Anterior cingulate cortex (tissue), 58 donors: ENCODE measurements at places on chromosomes 2 and 18.

- no peak for DNase-seq
Measured at GRCh38 chr18:65587491-65587890, 163.3 kb upstream of the CDH7 start.

DNA sequence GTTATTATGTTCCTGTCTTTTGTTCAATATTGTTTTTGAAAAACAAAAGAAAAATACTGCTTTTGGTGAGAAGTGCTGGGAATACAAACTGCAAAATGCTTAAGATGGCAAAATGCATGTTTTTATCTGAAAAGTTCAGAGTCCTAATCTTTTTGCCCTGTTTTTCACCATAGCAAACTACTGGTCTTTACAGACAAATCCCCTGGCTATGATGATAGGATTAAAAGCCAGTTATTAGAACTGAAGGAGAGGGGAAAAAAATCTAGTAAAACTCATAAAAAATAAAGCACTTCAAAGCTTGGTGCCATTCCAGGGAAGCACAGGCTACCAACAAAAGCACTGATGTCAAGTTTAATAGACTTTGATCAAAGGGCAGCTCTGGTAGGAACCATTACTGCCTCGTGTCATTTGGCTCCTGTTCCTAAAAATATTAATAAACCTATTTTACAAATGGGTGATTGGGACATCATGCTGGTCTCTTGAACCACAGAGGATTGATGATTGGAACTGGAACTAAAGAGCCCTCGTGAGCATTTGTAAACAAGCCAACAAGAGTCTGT lies 194.7 kb downstream of the RAB3GAP1 start:
- no peak for DNase-seq

DNA sequence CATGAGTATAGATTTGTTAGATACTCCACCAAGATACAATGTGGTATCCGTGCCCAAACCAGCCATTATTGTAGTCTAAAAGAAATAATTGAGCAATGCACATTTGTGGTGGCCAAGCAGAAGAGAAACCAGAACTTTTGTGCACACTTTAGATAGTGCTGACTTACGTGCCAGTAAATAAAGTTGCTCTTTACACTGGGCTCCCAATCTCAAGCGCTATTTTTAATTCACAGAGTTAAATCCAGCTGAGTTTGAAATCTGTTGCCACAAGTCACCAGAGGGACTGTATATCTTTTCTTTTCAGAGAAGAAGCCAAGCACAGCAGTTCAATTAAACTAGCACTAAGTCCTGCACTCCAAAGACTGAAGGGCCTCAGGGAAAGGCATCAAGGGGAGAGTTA lies 680.4 kb downstream of the TDRD15 start:
- no peak for DNase-seq

- no peak for DNase-seq
Measured at GRCh38 chr2:19369341-19369955, 11.0 kb upstream of the OSR1 start.

DNA sequence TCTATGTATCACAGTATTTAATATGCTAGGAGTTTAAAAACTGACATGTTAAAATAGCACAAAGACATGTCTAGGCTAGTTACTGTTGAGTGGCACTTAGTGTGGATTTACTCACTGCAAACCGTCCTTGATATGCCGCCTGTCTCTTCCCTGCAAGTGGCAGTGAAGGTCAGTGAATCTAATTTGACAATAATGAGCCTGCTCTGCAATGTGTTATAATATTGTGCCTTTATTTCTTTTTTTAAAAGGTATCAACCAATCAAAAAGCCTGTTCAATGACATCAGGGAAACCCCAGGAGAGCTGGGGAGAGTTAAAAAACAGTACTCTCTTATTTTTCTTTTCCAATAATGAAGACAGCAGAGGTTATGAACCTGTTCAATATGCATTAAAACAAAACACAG lies 384.1 kb downstream of the ERBB4 start:
- DNase-seq, result no peak

DNA sequence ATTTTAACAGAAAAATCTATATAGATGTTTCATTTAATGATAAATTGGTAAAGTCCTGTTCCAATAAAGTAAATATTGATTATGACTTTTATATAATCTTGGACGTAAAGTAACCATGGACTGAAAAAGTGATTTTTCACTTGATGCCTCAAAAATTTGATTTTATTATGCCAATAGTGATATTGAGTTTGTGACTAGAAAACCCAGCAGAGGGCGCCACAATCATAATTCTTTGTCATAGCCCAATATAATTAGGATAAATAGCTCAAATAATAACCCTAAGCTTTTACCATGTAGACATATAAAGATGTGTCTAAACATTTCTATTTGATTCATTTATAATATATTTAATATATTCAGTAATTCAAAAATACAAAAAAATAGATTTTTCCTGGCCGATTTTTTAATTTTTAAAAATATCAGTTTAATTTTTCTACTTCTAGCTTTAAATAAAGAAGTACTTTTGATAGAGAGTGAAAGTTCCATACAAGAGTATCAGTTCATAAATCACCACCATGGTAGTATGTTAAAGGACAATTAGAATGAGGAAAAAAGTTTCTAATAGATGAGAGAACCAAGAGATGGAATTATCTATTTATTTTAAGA lies 30.7 kb downstream of the CAMKMT start:
- DNase-seq, result no peak
